ENCODE measurements at places on chromosomes 7 and 10. TPM values are rescaled to one million over a fixed set of nuclear protein-coding genes. Genes with fewer than 3 reads are reported as not detected.

The CC2D2B gene
- total RNA-seq = not detected

- DNase-seq = no peak
These were observed 47.1 kb upstream of the UBN2 start for GRCh38 chr7:139183878-139184338.

The PAPSS2 gene
- 106 TPM for total RNA-seq

The TMEM26 gene
- 3.8 TPM for total RNA-seq

The SUN3 gene
- total RNA-seq = not detected

The NUP42 gene
- 15.8 TPM for total RNA-seq

All from right lobe of liver (tissue), 6 donors.